ENCODE measurements at places on chromosomes 4 and X.

GRCh38 chr4:7694324-7694723, 245.3 kb downstream of the AFAP1 start:
- DNase-seq = no peak

DNA sequence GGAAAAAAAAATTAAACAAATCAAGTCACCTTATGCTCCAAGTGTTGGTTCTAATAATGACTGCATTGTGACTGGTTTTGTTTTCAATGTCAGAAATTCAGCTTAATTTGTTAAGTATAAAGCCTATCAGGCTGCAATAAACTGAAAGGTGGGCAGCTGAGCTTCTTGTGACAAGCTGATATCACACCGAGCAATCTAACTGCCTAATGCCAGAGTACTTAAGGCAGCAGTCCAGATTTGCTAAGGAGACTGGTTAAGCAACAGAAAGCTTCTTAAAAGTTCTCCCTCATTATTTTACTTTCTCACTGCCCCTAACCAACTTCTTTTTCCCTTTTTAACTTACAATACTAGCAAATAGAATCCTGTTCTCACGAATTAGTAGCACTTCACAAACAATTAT, 201.0 kb downstream of the MAB21L2 start:
- DNase-seq = no peak

DNA sequence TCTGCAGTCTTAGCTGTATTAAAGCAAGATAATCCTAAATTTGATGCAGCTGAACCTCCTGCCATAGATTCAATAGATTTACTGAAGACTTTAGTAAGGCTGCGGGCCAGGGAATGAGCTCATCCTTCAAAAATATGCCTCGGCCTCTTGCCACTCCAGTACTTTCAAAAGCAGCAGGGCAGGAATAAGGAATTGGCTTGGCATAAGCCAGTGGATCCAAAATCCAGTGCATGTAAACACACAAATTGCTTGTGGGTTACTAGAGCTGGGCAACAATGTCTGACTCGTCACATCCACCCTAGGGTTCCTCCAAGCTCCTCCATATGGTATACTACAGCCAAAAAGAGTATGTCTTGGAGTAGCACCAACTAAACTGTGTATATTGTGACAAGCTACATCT, 165.0 kb downstream of the AMELX start:
- no peak for DNase-seq

DNA sequence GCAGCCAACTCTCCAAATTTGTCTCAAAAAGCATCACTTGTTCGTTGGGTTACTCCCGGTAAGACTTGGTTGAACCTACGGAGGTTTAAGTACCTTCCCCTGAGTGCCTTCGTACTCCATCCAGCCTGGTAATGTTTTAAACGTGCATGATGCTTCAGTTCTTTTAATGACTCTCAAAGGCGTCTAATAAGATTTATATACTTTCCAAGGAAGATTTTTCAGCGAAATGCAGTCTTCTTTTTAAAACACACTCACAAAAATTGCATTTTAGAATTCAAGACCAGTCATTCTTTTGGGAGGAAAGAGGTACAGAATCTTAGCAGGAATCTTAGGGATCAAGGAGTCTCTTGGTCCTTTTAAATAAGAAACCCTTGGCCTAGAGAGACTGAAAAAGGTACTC, 430 bp upstream of the TRPC3 start:
- no peak for DNase-seq

DNA sequence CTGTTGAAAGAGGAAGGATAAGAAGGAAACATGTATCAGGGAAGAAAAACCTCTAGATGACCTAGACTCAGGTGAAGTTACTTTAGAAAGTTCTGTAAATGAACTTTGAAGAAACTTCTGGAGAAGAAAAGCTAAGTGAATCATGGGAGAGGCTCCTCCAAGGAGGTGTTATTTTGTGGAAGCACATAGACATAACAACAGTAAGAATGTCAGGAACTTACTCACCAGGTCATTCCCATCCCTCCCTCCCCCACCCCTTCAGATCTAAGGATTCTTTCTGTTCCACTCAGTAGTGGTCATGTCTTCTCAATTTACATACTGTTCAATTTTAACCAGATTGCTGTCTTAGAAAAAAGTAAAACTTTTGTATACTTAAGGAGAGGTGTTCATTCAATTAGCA, 310.5 kb upstream of the DDX53 start:
- no peak for DNase-seq

GRCh38 chr4:89939994-89940393, 45.3 kb downstream of the MMRN1 start:
- no peak for DNase-seq

DNA sequence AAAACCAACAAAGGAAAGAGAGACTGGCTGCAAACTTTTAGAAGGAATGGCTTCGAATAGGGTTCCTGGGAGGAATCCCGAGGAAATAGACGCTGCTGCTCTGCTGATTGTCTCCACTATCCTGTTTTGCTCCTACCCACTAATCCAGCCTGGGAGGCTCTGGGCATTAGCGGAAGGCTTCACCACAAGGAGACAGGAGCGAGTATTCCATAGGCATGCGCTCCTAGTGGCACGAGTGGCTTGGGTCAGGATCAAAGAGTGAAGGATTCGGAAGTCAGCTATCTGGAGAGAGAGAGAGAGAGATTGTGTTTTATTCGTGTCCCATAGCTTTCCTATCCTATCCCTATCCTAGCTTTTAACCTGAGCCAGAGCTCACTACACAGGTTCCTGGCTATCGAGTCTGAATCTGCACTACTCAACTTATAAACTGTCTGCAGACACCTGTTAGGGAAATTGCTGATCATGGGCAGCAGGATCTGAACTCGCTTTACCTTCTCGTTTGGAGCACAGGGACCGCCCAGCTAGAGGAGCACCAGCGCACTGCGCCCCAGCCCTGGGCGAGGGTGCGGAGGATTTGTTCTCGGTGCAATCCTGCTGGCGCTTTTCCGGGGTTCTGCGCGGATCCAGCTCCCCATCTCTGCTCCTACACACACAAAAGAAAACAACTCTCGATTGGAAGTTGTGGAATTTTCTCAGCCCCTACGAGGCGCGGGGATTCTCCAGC, 740 bp upstream of the NPY2R start:
- DNase-seq = no peak

DNA sequence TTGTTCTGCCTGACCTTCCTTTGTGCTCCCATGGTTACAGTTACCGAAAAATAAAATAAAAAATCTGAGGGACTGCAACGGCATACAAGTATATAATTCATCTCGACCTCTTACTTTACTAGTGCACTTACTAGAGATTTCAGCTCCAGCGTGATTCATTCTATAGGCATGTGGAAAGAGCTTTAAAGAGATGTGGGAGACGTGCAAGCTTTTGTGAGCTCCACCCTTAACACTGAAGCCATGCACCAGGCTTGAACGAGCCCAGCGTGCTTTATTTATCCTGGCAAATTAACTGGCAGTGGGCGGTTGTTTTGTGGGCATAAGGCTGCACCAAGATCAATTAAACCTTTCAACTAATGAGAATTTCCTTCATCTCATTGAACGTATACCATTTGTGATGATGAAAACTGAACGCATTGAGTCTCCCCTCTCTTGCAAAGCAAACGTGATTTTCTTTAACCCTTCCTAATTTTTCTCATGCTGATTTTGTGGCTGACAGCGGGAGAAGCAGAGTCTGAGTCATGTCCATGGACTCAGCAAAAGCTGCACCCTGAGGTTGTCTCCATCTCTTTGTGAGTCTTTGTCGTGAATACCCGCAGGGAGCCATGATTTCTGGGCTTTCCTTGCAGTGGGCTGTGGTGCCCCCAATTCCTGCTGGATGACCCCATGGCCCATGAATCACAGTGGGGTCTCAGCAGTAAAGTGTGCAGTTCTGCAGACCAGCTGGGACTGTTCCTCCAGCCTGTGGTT, 60.1 kb downstream of the MXRA5 start:
- no peak for DNase-seq

GRCh38 chr4:41509451-41509866, 28.5 kb upstream of the LIMCH1 start:
- no peak for DNase-seq

DNA sequence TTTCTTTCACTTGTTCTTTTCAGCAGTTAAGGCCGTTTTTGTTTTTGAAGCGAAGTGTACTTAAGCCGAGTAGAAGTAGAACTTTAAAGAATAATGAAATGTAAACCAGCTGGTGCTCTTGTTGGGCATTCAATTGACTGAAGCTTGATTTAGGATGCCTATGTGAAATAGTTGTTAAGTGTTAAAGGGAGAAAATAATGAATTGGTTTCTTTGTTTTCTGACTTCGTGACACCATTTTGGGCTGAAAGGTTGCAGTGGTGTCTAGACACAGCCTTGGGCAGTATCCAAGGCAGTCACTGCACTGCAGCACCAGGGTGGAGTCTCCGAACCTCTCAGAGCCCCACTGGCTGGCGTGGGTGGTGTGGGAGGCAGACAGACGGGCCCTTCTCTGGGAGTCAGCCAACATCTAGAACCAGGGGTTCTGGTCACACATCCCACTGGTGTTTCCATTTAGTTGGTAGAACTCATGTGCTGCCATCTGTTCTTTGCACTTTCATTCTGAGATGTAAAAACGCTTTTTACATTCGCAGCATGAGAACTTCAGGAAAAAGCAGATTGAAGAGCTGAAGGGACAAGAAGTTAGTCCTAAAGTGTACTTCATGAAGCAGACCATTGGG, 3.5 kb downstream of the UCHL1 start:
- no peak for DNase-seq

DNA sequence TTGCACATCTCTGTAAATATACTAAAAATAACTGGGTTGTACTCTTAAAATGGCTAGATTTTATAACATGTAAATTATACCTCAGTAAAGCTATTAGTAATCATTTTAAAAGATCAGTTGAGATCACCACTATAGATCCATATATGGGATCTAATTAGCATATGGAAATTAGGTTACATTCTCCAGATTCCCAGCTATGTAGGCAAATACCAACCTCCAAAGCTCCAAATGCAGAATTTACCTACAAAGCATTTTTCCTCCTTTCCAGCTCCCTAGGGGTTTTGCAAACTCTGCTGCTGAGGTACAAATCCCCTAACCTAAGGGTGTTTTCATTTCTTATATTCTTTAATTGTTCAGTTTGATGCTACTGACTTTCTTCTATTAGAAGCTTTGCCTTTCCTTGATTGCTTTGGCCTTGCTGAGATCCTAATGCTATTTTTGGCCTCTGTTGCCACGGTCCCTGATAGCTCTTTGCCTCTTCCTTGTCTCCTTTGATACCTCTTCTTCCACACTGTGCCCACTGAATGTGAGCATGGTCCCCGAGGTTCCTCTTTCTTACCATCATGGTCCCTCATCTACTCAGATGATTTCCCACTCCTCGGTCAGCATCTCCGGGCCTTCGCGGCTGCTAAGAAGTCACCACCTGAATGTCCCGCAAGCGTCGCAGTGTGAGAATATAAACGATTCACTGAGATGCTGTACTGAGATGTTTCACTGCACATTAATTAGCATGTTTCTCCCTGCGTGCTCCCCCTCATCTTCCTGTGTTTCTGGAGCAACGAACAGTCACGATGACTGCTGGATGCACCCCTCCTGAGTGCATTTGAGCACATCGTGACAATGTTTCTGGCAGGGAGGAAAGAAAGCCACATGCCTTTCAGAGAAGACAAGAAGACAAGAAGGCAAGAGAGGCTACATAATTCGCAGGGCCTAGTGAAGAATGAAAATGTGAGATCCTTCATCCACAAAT, 23.8 kb downstream of the ENPP6 start:
- peak; percentile 10 for DNase-seq

DNA sequence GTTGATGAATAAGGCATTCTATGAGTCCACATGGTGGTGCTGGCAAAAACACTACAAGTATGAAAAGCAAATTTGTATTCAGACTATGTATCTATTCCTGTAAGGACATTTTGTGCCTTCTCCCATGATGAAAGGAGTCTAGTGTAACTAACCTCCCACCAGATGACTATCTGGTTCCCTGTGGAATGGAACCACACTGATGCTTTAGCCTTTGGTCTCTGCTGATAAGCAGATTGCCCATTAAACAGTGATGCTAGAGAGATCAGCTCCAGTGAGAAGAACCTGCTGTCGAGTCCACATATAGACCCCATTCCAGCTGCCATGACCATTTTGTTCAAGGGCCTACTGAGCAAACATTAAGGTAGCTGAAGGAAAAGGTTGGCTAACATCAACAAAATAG, 10.5 kb upstream of the THOC2 start:
- no peak for DNase-seq

GRCh38 chrX:117400839-117401238, 715.8 kb downstream of the KLHL13 start:
- no peak for DNase-seq

DNA sequence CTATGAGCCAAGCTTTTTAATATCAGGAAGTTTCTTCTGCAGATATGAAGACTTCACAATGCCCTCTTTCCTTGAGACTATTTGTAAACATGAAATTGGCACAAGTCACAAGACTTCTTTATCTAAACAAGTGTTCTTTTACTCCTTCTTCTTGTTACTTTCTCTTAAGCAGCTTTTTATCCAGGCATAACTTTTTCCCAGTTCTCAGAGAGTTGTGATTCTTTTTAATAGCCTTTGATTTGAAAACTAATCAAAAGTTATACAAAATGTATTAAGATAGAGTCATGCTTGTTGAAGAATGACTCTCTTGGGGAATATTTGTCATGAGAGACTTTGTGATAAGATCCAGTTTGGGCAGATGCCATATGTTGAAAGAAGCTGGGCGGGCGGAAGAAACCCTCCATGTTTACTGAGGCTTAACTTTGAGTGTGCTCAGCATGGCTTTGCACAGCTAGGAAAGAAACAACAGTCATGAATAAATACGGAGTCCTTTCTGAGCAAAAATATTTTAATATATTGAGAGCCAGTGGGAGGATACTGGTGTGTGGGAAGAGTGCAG, 39.3 kb downstream of the SYTL5 start:
- no peak for DNase-seq

- no peak for DNase-seq
Observed at GRCh38 chr4:187827631-187828030, 167.9 kb upstream of the ZFP42 start.

DNA sequence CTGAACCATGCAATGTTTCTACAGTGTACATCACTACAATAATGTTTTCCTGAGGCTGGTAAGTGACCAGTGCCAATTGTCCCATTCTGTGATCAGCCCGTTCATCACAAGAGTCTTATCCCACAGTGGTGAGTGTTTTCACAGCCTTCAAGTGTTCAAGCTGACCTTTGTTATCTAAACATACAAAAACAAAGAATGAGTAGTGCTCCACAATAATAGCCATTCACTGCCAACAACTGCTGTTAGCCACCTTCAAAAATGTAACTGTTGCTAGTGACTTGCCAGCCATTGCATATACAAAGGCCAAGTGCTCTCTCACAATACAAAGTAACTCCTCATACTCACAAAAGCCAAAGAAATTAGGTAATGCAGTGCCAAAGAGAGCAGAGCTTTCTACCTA, 1084.1 kb downstream of the FAM133A start:
- no peak for DNase-seq

- DNase-seq = no peak
Observed at GRCh38 chrX:71547339-71547738, 14.4 kb downstream of the OGT start.

Data from RKO (cell line).